ENCODE measurements at places on chromosomes 16 and 17. TPM values are rescaled to one million over a fixed set of nuclear protein-coding genes. Genes with fewer than 3 reads are reported as not detected.
A peak's percentile ranks its signal among the peaks of the same experiment; 100 is the strongest.

The GLP2R gene
- 2.0 TPM for total RNA-seq

The ZNF423 gene
- total RNA-seq: 5.9 TPM

The HBA1 gene
- total RNA-seq: 15.2 TPM

The TMEM238L gene
- total RNA-seq: not detected

The FBXW10 gene
- 0.15 TPM for total RNA-seq

The ITGA2B gene
- total RNA-seq: 0.66 TPM

The USP6 gene
- total RNA-seq: 0.33 TPM

The CALCOCO2 gene
- 146 TPM for total RNA-seq

The MPP3 gene
- total RNA-seq: 26.2 TPM

DNA sequence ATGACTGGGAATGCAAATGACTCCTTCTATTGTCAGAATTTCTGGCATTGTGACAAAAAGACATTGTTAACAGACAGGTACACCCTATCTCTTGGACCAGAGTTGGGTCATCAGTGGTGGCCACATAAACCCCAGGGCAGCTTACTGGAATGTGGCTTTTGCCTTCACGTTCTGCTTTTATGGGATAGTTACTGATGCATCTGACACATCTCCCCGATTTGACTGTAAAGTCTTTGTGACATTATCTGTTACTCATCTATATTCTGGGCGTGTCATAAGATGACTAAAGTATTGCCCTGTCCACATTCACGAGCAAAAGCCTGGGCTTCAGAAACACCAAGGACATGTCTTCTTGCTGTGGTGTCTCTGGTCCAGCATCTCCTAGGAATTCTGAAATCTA, 18.7 kb upstream of the AQP8 start:
- no peak overlapping the region for H3K4me3 ChIP-seq
- no peaks in the 10 kb centered on the region for H3K4me1 ChIP-seq
- DNase-seq: no peak
- H3K36me3 ChIP-seq: no peaks in the 10 kb centered on the region

DNA sequence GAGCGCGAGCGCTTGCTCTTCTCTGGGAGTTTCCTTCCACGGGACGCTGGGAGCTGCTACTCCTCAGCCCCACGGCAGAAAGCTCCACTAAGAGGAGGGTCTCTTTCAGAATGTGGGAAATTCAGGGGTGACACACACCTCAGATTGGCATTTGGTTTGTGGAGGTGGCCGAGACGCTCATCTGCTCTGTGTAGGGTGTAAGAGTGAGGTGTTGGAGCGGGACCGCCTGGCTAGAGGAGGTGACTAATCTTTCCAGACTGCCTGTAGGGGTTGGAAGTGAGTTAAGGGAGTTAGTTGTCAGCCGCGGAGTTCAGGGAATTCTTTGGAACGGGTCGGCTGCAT, 735 bp downstream of the PSMD11 start:
- H3K36me3 ChIP-seq: no peaks in the 10 kb centered on the region
- peak overlapping the region; percentile 89 for H3K27ac ChIP-seq
- peak overlapping the region; percentile 98 for H3K4me3 ChIP-seq
- no peaks in the 10 kb centered on the region for H3K27me3 ChIP-seq

- H3K36me3 ChIP-seq: no peaks in the 10 kb centered on the region
- H3K27ac ChIP-seq: no peak overlapping the region
Measured at GRCh38 chr16:77443357-77444146, 8.7 kb upstream of the ADAMTS18 start.

GRCh38 chr17:28735242-28735722, 6.7 kb downstream of the NEK8 start:
- no peak overlapping the region for H3K27ac ChIP-seq
- no peaks in the 10 kb centered on the region for H3K27me3 ChIP-seq
- no peaks in the 10 kb centered on the region for H3K36me3 ChIP-seq
- no peaks in the 10 kb centered on the region for H3K4me1 ChIP-seq
- no peak for DNase-seq

DNA sequence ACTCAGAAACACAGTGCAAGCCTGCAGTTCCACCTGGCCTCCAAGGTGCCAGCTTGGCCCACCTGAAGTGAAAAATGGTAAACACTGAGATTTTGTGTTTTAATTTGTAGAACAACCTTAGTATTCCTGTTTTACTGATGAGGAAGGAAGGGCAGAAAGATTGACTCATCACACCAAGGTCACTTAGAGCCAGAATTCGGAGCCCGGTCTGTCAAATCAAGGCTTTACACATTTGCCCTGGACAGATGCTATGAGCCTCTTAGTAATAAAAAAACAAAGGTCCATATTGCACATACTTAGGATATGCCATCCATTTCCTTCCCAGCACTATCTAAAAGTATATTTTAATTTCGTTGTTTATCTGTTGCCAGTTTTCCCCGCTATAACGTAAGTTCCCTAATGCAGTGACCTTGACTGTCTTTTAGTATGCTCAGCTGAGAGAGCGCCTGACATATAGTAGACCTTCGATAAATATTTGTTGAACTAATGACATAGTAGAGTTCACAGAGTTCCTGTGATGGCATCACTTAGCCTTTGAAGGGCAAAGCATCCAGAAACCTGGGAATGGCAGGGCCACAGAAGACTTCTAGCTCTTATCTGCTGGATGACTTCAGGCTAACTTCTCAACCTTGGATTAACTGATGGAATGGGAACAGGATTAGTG, 7.2 kb upstream of the TBKBP1 start:
- H3K27ac ChIP-seq: no peak overlapping the region
- no peaks in the 10 kb centered on the region for H3K4me1 ChIP-seq
- DNase-seq: no peak
- H3K4me3 ChIP-seq: no peak overlapping the region

- no peak for DNase-seq
- H3K27ac ChIP-seq: no peak overlapping the region
- H3K27me3 ChIP-seq: no peaks in the 10 kb centered on the region
Measured at GRCh38 chr16:81973737-81974136, 37.5 kb downstream of the SDR42E1 start.

DNA sequence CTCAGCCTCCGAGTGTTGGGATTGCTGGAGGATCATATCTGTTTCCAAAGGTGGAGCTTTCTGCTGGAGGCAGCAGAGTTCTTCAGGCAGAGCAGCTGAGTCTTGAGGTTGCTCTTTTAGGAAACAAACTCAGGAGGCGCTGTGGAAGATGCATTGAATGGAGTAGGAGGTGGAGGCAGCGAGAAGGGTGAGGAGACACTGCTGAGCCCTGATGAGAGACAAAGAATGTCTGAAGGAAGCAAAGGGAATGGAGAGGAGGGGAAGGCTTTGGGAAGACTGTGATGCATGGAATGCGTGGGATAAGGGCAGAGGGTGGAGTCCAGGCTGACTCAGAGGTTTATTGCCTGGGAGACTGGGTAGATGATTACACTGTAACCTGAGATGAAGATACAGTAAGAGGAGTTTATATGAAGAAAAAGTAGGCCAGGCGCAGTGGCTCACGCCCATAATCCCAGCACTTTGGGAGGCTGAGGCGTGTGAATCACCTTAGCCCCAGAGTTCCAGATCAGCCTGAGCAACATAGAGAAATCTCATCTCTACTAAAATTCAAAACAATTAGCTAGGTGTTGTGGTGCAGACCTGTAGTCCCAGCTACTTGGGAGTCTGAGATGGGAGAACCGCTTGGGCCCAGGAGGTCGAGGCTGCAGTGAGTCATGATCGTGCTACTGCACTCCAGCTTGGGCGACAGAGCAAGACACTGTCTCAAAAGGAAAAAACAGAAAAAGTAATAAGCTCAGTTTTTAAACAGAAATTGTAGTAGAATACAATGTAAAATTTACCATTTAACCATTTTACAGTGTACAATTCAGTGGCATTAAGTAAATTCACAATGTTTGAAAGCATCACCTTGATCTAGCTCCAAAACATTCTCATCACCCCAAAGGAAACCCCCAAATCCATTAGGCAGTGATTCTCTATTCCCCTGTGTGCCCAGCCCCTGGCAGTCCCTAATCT, 17.8 kb upstream of the TMEM219 start:
- no peaks in the 10 kb centered on the region for H3K36me3 ChIP-seq
- DNase-seq: no peak
- H3K27me3 ChIP-seq: no peaks in the 10 kb centered on the region
- H3K4me3 ChIP-seq: no peak overlapping the region

- no peak overlapping the region for H3K4me3 ChIP-seq
- no peaks in the 10 kb centered on the region for H3K4me1 ChIP-seq
- H3K27me3 ChIP-seq: no peaks in the 10 kb centered on the region
- no peak for DNase-seq
Measured at GRCh38 chr16:55257966-55258613, 65.9 kb upstream of the IRX6 start.

GRCh38 chr17:83115832-83116231, 36.4 kb downstream of the METRNL start:
- no peak overlapping the region for H3K27ac ChIP-seq
- no peak overlapping the region for H3K4me3 ChIP-seq
- no peaks in the 10 kb centered on the region for H3K36me3 ChIP-seq
- DNase-seq: no peak
- no peaks in the 10 kb centered on the region for H3K27me3 ChIP-seq

GRCh38 chr17:76263896-76264295, 1.3 kb upstream of the UBALD2 start:
- H3K36me3 ChIP-seq: no peaks in the 10 kb centered on the region
- H3K4me1 ChIP-seq: peaks cover 19% of the 10 kb centered on the region
- DNase-seq: no peak
- no peak overlapping the region for H3K4me3 ChIP-seq
- H3K27ac ChIP-seq: peak overlapping the region; percentile 97

GRCh38 chr17:68377771-68378267, 79.5 kb downstream of the WIPI1 start:
- DNase-seq: no peak
- peak overlapping the region; percentile 53 for H3K4me3 ChIP-seq
- H3K36me3 ChIP-seq: no peaks in the 10 kb centered on the region
- H3K4me1 ChIP-seq: peaks cover 15% of the 10 kb centered on the region
- H3K27ac ChIP-seq: peak overlapping the region; percentile 98

DNA sequence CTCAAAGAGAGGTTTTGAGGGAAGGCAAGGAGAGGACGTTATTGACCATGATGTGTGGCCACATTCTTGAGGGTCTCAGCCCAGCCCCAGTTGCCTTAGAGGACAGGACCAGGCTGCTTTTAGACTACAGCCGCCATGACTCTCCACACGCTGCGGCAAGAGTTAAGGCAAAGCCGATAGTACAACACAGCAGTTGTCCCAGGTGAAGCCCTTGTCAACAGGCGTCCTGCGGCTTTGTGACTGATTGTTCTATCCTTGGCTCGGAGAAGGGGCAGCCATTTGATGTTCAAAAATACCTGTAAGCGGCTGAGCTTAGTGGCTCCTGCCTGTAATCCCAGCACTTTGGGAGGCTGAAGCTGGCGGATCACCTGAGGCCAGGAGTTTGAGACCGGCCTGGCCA, 28.8 kb downstream of the TMEM92 start:
- H3K27ac ChIP-seq: no peak overlapping the region
- H3K27me3 ChIP-seq: no peaks in the 10 kb centered on the region
- no peak overlapping the region for H3K4me3 ChIP-seq
- no peaks in the 10 kb centered on the region for H3K36me3 ChIP-seq
- no peaks in the 10 kb centered on the region for H3K4me1 ChIP-seq

DNA sequence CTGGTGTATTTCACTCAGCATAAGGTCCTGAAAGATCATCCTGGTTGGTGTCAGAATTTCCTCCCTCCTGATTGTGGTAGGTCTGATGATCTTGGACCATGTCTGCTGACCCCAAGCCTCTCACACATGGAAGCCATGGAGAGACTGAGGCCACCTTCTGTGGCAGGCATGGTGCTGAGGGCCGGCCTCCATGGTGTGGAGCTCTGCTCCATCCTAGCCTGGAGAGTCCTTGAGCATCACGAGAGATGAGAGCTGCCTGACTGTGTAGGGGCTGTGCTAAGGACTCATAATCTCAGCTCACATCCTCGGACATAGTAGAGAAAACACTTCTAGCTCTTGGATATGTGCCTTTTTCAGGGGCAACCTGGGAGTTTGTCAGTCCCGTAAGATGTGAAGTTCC, 40.6 kb downstream of the MPRIP start:
- peaks cover 5% of the 10 kb centered on the region for H3K4me1 ChIP-seq
- no peak for DNase-seq

- no peak overlapping the region for H3K4me3 ChIP-seq
- no peak overlapping the region for H3K27ac ChIP-seq
- H3K36me3 ChIP-seq: no peaks in the 10 kb centered on the region
- H3K27me3 ChIP-seq: no peaks in the 10 kb centered on the region
Measured at GRCh38 chr16:75280331-75280804, 28.9 kb upstream of the BCAR1 start.

GRCh38 chr17:57578608-57579225, 166.4 kb downstream of the CCDC182 start:
- H3K27ac ChIP-seq: peak overlapping the region; percentile 62
- H3K27me3 ChIP-seq: no peaks in the 10 kb centered on the region
- no peak overlapping the region for H3K4me3 ChIP-seq

- H3K27ac ChIP-seq: no peak overlapping the region
- H3K4me1 ChIP-seq: no peaks in the 10 kb centered on the region
- no peaks in the 10 kb centered on the region for H3K36me3 ChIP-seq
- H3K4me3 ChIP-seq: no peak overlapping the region
- H3K27me3 ChIP-seq: no peaks in the 10 kb centered on the region
Measured at GRCh38 chr17:57817299-57817698, 32.5 kb downstream of the MRPS23 start.

DNA sequence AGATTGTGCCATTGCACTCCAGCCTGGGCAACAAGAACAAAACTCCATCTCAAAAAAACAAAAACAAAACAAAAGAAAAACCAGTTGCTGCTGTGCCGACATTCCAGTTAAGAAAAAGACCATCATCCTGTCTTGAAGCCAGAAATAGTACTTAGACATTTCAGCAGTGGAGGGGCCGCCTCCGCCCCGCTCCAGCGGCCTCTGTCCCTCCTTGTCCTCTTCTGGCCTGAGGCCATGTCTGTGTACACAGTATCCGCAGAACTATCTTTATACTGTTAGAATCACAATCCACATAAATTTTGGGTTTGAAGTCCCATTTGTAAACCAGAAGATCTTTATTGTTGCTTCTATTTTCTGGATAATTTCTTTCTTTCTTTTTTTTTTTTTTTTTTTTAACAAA, 24.9 kb downstream of the ZC3H18 start:
- DNase-seq: no peak
- H3K36me3 ChIP-seq: no peaks in the 10 kb centered on the region
- no peaks in the 10 kb centered on the region for H3K27me3 ChIP-seq
- H3K4me1 ChIP-seq: no peaks in the 10 kb centered on the region

DNA sequence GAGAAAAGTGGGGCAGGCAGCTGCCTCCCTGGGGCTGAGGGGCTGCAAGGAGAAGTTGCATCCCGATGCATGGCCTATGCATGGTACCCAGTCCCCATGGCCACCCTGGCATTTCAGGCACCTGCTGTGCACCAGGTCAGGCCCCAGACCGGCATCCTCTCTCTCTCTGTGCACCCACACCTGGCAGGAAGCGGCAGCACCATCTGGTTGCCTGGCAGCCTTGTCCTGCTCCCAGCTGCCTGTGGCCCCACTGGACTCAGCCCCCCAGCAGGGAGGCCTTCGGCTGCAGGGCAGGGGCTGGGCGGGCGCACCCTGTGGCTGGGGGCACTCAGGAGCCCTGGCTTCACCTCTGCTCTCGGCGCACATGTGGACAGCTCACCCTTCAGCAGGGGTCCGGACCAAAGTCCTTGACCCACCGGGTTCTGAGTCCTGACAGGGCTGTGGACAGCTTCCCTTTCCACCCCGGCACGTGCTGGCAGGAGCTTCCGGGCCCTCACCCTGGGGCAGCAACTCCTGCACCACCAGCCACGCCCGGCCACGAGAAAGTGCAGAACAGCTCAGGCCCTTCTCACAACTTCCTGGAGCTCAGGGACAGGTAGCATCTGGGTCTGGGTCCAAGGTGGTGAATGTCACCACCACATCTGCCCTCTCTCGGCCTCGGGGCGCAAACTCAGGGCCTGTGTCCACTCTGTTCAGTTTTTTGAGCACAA, 36.7 kb downstream of the CTU2 start:
- H3K27me3 ChIP-seq: no peaks in the 10 kb centered on the region
- H3K4me3 ChIP-seq: no peak overlapping the region
- peaks cover 4% of the 10 kb centered on the region for H3K4me1 ChIP-seq

- no peaks in the 10 kb centered on the region for H3K36me3 ChIP-seq
- no peak overlapping the region for H3K4me3 ChIP-seq
- peaks cover 16% of the 10 kb centered on the region for H3K4me1 ChIP-seq
- no peak overlapping the region for H3K27ac ChIP-seq
Measured at GRCh38 chr16:85446951-85447692, 166.0 kb upstream of the GSE1 start.
